ENCODE measurements at places on chromosomes 12 and 14. TPM values are rescaled to one million over a fixed set of nuclear protein-coding genes. Genes with fewer than 3 reads are reported as not detected.
A peak's percentile ranks its signal among the peaks of the same experiment; 100 is the strongest.

Gene CCND2
- 97.4 TPM for total RNA-seq

Gene ACRBP
- 2.3 TPM for total RNA-seq

Gene CNTN1
- not detected for total RNA-seq

Gene FKBP3
- 62.1 TPM for total RNA-seq

GRCh38 chr12:75917715-75918114 lies 113.9 kb downstream of the PHLDA1 start:
- H3K36me3 ChIP-seq: no peaks in the 10 kb centered on the region
- no peak overlapping the region for H3K4me3 ChIP-seq
- no peak for DNase-seq
- no peaks in the 10 kb centered on the region for H3K27me3 ChIP-seq

DNA sequence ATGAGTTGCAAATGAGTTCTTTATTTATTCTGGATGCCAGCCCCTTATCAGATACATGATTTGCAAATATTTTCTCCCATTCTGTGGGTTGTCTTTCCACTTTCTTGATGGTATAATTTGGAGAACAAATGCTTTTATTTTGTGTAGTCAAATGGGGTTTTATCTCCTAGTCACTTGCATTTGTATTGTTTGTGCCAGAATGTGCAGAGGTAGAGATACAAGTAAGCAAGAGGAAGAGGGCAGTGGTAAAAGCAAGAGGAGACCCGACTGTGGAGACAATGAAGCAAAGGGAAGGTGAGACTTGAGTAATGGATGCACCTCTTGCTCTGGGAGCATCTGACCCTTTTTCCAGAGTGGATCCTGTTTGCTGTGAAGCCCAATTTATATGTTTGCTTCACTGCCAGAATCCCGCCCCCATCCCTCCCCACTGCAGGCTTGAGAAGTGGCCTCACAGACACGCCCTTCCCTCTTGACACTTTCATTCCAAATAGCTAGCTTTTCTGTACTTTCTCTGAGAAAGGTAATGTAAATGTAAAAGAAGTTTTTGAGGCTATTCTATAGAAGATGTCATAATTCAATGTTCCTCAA lies 786 bp upstream of the PFKM start:
- H3K4me1 ChIP-seq: no peaks in the 10 kb centered on the region
- H3K27me3 ChIP-seq: no peaks in the 10 kb centered on the region
- H3K4me3 ChIP-seq: peak overlapping the region; percentile 85
- no peak for DNase-seq
- H3K27ac ChIP-seq: no peak overlapping the region

DNA sequence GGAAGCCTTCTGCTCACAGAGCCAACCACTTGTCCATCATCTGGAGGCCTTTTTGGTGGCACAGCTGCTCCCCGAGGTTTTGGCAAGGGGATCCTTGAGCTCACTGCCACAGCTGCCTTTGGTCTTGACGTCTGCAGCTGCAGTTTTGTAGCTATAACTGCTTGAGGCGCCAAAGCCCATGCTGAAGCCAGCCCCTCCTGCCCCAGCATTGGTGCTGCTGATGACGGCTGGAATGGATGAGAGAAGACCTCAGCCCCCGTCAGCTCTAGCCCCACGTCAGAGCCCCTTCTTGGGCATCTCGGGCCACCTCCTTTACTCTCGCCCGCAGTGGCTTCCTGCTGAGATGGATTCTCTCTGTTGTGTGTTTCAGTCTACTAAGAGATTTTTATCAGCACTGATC lies 12.3 kb upstream of the KRT74 start:
- peak; percentile 80 for DNase-seq
- H3K27ac ChIP-seq: peak overlapping the region; percentile 79
- H3K27me3 ChIP-seq: no peaks in the 10 kb centered on the region
- no peaks in the 10 kb centered on the region for H3K36me3 ChIP-seq
- H3K4me1 ChIP-seq: peaks cover 55% of the 10 kb centered on the region

DNA sequence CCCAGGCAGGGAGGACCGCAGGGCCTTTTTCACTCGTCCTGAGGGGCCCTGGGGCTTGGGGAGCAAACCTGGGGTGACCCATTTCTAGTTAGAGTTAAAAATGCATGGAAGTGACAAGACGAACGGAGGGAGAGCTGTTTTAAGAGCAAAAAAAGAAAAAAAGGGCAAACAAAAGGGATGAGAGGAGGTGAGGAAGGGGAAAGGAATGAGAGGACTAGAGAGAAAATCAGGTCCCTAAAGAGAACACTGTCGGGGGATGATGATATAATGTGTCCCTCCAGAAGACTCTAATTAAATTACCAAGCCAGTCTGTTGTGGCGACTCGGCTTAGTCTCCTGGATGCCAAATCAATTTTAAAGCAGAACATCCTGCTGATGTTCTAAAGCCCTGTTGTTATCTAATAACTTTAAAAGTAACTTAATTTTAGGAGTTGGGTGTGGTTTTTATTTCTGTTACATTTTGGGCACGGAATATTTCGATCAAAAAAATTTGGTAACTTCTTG lies 1.1 kb downstream of the ANO6 start:
- peaks cover 17% of the 10 kb centered on the region for H3K4me1 ChIP-seq
- peak overlapping the region; percentile 83 for H3K4me3 ChIP-seq
- H3K27me3 ChIP-seq: no peaks in the 10 kb centered on the region
- peaks cover 13% of the 10 kb centered on the region for H3K36me3 ChIP-seq
- DNase-seq: no peak

DNA sequence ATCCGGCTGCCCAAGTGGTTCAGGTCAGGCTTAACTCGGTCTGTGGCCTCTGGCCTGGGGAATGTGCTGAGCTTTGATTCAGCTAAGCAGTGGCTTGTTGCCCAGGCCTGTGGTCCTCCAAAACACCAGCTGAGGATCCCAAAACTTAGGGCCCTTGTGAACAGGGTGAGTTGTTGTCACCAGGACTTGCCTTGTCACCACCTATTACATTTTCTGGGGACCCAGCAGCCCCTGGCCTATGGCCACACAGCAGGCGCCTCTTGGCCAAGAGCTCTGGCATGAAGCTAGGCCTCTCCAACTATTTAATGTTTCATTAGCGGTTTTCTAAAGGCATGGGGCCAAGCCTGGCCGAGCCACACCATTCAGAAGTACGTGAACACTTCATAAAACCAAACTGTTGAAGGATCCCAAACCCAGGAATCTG lies 343.7 kb downstream of the CACNA1C start:
- H3K4me1 ChIP-seq: no peaks in the 10 kb centered on the region
- H3K36me3 ChIP-seq: no peaks in the 10 kb centered on the region
- no peaks in the 10 kb centered on the region for H3K27me3 ChIP-seq
- no peak overlapping the region for H3K27ac ChIP-seq
- no peak overlapping the region for H3K4me3 ChIP-seq
